AG04450 (cell line): ENCODE measurements at places on chromosomes 2 and 18.

GRCh38 chr2:176729706-176730569 is 460.7 kb downstream of the MTX2 start:
- DNase-seq = no peak

DNA sequence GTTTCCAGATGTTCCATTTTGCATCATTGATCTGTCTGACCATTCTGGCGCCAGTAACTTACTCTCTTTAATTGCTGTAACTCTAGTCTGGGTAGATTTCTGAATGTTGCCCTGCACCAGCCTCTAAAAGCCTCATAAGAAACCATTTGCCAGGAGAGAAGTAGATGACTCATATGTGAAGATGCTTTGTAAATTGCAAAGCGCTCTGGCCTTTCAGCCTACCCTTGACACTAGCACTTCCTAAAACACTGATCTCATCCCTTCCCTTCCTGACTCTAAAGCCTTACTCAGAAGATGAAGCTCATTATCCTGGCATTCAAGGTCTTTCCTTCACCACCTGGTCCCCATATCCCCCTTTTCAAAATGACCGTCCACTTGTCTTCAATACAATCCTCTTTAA is 193.2 kb upstream of the MEX3C start:
- DNase-seq = no peak

- DNase-seq = no peak
These were observed 91.7 kb downstream of the KLF7 start for GRCh38 chr2:207073801-207074678.

DNA sequence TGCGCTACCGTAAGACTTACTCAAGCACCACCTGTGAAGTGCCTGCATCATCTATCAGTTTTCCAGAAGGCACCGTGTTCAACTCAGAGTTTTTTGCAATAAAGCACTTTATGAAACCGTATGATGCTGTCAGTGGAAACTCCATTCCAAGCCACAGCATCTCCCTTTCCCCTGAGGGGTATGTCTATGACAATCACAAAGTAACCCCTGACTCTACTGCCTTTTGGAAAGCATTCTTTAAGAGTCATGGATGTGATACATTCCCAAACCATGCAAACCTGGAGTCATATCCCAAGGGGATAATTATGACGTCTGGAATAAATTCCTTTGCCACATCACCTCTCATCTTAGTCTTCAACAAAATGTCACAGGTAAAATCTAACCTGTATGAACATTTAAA is 39.2 kb downstream of the UNC50 start:
- DNase-seq = no peak

DNA sequence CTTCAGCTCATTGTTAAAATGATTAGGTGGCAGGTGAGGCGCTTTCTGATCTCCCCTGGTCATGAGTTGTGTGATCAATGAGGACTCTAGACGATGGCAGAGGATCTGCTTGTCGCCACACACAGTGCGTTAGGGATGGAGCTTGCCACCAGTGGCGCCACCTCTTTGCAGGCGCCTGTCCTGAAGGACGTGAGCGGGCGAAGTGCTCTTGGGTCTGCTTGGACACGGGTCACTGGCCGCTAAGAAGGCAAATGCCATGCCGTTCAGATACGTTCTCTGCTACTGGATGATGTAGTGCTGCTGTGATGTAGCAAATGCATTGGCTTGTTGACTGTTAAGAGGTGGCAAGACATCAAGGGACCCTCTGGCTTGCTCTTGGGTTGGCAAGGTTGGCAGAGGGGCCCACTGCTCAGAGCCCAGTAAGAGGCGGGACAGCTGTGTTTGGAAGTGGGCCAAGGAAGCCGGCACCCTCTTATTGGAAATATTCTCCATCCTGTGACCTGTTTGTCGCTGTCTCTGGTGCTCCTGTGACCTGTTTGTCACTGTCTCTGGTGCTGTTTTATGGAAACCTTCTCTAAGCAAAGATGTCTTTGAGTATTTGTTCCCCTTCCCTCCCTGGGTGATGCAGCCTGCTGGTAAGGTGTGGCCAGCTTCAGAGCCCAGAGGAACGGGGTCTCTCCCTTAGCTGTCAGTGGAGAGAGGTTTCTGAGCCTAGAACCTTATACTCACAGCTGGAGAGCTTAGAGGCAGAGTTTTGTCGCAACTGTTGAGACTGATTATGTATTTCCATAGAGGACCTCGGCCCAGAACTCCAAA is 14.6 kb downstream of the LDLRAD4 start:
- DNase-seq = no peak

DNA sequence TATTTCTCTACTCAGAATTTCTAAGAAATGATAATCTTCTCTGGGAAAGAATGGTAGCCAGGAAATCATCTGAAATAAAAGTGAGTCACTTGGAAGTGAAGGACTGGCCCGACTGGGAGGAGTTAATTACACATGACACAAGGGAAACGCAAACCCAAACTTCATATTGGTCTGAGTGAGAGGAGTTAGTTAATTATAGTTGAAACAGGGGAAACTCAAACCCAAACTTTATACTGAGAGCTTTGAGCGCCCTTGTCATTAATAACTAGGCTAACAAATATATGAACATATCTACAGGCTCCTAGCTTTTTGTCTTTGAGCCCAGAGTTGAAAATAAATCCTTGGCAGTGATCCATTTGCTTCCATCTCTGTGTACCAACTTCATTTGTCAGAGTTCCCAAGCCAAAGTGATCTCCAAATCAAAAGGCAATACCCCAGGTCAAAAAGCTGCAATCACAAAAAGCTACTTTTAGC is 187.8 kb upstream of the COL3A1 start:
- DNase-seq = no peak

GRCh38 chr2:171668183-171668582 is 19.1 kb upstream of the DYNC1I2 start:
- no peak for DNase-seq

DNA sequence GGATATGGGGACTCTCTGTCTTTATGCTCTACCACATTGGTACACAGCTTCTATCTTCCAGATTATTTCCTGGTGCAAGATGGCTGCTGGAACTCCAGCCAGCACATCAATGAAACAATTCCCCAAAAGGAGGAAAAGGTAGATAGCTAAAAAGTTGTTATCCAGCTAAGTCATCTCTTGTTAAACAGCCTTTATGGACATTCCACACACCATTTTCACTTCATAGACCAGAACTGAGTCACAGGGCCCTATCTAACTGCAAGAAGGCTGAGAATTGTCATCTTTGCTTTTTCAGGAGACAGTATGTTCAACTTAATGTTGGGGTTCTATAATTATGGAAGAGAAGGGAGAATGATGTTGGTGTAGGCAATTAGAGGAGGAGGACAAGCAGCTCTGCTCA is 133.3 kb upstream of the NOSTRIN start:
- DNase-seq = no peak

- DNase-seq = no peak
These were observed 72.0 kb upstream of the ZCCHC2 start for GRCh38 chr18:62450546-62451410.

- DNase-seq = no peak
These were observed 1.0 kb upstream of the CUL3 start for GRCh38 chr2:224586127-224586695.
